Inflammatory macrophage (primary cell): ENCODE measurements at places on chromosomes 2 and 18.

DNA sequence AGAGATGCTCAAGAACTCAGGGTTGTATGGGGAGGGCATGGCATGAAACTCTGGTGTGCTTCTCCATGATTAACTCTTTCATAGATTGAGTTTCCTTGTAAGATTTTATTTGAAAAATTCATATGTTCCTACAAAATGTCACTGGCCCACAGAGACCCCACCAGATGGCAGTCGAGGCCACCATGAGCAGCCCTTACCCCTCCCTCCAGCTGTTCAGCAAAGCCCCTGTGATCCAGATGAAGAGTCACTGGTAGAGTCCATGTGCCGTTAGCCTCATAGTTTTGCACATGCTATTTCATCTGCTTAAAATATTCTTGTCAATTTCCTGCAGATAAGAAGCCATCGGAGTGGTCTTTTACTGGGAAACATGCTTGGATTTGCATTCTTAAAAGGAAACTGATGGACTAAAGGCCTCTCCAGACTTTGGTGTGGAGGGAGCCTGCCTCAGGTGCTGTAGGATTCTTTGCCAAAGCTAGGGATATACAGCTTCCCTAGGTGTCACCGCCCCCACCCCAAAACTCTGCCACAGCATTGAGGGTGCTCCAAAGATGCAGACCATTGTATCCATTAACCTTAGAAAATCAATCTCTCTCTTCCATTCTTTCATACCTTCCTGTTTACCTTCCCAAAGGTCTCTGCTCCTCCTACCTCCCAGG, 18.8 kb downstream of the ZNF385B start:
- no peak for DNase-seq

DNA sequence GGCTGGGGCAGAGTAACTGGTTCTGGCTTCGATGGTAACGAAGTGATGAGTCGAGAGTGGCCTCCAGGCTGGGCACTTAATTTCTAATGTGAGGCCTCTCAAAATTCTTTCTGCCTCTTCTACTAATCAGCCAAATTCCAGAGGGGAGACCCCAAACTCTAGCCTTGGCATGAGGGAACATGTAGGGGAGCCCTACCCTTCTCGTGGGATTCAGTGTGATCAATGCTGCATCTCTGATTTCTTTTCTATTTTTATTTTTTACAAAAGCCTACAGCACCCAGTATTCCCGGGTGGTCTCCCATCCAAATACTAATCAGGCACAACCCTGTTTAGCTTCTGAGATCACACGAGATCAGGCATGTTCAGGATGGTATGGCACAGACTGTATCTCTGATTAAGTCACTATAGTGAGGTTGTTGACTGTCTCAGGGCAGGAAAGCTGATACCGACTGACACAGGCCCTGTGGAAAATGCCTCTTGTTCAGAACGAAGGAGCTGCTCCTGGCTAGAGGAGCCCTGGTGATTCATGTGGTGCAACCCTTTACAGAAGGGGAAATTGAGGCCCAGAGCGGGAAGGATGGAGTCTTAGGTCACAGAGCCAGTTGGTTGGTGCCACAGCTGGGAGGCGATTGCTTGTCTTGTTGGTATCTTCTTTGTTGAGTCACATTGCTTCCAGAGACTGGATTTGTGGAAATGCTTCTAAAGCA, 126.3 kb upstream of the HS6ST1 start:
- peak; percentile 5 for DNase-seq

- DNase-seq, result no peak
Measured at GRCh38 chr18:54828281-54828881, at the start of gene RAB27B. Gene RAB27B, plus strand, starts transcription at chr18:54828477. Its CDS starts 49,109 bp downstream, at chr18:54877586.

GRCh38 chr2:188474316-188474715, 182.6 kb downstream of the GULP1 start:
- DNase-seq, result no peak

DNA sequence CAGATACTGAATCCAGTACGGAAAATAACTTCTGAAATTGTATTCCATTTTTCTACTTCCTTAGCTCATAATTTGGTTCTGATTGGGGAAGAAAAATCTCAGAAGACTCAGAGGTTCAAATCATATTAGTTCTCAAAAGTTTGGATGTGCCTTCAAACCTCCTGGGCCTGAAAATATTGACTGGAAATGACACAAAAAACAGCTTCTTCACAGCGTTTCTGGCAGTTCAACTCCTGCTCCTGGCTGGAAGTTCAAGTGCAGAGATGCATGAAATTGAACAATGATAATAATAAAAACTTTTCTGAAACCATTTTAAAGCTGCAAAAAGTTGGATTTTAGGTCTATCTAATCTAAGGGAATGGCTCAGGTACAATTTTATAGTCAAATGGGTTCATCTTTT, 1459.9 kb upstream of the CELF4 start:
- no peak for DNase-seq

- DNase-seq, result no peak
Measured at GRCh38 chr2:65500310-65501040, 68.1 kb upstream of the SPRED2 start.

DNA sequence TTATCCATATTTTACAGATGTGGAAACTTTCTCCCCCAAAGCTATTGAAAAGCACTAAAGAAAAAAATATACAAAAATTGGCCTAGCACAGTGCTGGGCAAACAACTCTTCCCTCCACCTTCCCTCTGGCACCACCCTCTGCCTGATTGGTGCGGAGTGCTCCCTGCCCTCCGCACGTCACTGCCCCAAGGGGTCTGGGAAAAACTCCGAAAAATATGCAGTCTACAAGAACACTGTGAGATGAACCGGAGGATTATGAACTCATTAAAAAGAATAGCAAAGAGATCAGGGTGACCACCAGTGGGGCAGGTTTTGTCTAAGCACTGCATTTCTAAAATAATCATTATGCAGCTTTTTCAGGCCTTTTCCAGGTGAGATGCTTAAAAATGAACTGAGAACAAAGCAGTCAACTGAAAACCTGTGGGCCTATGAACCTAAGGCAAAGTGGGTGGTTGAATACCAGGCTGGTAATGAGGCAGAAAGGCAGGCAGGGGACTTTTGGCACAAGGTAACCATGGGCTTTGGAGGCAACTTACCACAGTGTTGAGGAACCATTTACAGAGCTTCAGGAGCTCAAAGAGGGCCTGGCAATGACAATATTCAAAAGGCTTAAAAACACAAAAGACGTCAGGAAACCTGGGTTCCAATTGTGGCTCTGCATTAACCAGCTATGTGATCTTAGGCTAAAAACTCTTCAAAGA, 57.5 kb downstream of the AAK1 start:
- DNase-seq, result no peak

DNA sequence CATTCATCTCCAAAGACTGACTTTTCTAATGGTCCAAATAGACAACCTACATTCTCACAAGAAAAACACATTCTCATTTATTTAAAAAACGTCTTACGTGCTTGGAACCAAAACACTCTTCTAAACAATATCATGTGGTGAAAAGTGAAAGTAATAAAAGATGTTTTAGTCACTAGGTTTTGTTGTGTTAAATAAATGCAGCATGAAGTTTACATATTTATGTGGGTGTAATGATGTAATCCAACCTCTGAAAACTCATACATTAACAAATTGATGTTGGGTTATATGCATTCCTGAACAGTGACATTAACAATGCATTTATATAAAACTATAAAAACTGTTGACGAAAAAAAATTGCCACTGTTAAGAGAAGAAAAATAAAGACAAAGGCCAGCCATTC, 55.1 kb upstream of the ACVR2A start:
- no peak for DNase-seq

DNA sequence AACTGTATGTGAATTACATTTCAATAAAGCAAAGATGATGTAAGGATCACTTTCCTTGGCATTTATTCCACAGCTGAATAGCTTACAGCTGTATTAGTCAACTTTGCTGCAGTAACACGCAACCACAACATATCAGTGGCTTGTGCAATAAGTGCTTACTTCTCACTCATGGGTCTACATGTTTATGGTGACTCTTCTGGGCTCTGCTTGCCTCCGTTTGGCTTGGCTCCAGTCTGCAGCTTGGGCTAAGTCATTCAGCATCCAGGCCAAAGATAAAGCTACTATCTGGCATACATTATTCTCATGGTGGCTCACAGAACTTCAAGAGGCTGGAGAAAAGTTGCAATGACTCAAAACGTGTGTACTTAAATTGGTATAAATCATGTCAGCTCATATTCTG, 355.0 kb downstream of the RNF144A start:
- DNase-seq, result peak; percentile 79

DNA sequence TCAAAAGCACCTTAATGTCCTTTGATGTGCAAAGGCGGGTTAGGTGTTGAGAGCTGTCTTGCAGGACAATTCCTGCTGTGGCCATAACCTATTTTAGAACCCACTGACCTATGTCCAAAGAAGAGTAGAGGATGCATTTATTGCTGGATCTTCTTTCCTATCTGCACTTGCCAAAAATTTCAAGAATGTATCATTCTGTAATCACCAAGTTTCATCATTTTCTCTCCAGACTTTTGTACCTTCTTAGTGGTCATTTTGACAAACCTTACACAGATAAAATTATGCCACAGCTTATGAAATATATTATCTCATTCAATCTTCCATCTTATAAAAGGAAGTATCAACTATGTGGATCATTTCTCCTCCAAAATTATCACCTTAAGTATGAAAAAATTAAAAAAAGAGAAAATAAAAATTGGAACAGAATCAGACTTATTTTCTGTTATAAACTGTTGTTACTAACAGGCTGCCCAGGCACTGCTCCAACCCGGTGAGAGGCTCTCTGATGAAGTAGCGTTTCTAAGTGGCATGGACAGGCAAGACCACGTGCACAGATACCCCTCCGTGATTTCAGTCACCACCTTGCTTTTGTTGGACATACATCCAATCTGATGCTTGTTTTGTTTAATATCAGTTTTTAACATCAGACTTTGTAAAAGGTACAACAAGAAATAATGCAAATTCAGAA, 559.9 kb upstream of the ID2 start:
- no peak for DNase-seq

DNA sequence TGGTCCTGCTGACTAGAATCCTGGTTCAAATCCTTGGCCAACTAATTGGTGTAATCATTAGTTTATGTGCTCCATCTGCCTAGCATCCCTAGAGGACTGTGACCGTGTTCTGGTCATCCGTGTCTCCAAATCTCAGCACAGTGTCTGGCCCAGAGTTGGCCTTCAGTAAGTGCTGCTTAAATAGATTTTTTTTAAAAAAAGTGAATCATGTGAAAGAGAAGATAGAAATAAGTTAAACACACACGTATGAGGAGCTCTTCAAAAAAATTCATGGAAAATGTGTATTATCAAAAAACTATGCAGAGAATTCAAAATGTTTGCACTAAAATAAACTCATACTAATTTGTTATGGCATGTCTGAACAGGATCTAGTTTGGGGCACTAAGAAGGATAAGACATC, 129.3 kb upstream of the TLK1 start:
- no peak for DNase-seq

DNA sequence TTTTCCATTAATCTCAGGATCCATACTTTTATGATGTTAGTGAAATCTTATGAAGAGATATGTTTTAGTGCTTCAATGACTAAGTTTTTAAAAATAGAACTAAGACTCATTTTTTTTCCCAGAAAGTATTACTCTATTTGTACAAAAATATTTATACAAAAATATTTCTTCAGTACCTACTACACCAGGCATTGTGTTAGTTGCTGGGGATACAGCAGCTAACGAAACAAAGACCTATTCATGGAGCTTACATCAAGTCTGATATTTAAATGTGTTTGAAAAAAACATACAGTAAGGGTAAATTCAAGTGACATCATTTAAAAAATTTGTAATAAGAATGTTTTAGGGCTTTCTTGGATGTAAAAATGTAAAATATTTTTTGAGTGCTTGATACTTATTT, 11.6 kb downstream of the VAPA start:
- no peak for DNase-seq

GRCh38 chr18:36496022-36496421, 198.5 kb downstream of the FHOD3 start:
- DNase-seq, result no peak

- DNase-seq, result peak; percentile 34
Measured at GRCh38 chr2:29196792-29197788, 81.9 kb downstream of the CLIP4 start.
